ENCODE measurements at places on chromosomes 11 and 22.

- DNase-seq = no peak
Observed at GRCh38 chr11:1343391-1344055, 34.1 kb upstream of the TOLLIP start.

DNA sequence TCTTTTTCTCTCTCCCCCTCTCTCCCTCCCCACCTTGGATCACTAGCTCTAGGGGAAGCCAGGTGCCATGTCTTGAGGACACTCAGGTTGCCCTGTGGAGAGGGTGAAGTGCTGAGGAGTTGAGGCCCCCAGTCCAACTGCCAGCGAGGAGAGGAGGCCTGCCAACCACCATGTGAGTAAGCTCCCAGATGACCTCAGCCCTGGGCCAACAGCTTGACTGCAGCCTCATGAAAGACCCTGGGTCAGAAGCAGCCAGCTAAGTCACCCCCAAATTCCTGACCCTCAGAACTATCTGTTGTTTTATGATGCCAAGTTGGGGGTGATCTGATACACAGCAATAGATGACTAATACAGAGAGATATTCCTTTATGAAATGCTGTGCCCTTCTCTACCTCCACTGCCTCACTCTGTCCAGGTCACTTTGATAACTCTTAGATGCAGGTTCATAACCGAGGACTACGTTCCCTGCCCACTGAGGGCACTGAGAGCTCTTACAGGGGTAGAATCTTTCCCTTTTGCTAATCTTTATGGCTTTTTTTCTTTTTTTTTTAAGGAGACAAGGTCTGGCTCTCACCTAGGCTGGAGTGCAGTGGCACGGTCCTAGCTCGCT lies 8.0 kb downstream of the ARFGAP3 start:
- no peak for DNase-seq

DNA sequence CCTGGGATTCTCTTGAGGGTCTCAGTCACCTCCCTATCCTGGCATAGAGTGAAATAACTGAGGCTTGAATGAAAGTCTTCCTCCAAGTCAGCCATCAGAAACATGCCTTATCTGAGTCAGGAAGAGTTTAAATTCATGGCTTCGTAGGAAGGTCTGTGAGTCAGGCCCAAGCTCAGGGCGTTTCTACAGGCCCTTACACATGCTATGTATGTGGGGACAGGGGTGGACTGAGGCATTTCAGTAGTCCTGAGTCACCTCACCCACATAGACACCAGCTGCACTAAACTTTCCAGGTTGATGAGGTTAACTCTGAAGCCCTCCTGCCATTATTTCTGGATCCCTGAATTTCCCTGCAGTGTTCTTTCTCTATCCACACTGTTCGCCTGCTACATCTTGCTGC lies 134.6 kb upstream of the RCN1 start:
- DNase-seq = no peak

GRCh38 chr11:36390963-36391471 lies 94.9 kb downstream of the PRR5L start:
- no peak for DNase-seq

DNA sequence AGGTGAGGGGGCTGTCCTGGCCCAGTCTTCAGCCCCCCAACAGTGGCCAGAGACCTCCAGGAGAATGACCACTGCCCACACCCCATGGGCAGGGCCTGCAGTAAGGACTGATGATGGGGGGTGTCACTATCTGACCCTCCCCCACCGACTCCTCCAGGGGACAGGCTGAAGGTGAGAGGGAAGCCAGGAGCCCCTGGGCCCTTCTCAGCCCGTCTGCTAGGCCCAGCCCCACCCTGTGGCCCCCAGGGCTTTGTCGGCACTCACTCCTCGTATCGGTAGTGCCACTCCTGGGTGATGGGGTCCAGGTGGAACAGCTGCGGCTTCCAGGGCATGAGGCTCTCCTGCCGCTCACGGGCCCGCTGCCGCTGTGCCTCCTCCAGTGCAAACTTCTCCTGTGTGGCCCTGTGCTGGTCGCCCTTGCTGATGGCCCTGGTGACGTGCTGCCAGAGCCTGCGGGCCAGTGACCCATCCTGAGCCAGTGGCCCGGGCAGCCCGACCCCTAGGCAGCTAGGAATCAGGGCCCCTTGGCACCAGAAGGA lies 35.4 kb upstream of the CARS1 start:
- no peak for DNase-seq

DNA sequence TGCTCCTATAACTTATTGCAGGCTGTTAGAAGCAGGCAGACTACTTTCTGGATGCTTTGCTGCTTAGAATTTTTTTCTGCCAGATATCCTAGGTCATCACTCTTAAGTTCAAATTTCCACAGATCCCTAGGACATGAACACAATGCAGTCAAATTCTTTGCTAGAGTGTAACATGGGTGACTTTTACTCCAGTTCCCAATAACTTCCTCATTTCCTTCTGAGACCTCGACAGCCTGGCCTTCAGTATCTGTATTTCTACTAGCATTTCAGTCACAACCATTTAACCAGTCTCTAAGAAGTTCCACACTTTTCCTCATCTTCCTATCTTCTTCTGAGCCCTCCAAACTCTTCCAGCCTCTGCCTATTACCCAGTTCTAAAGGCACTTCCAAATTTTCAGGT lies 60.4 kb upstream of the ZBED5 start:
- no peak for DNase-seq

- DNase-seq = no peak
Observed at GRCh38 chr11:70108250-70108649, 30.1 kb downstream of the ANO1 start.

DNA sequence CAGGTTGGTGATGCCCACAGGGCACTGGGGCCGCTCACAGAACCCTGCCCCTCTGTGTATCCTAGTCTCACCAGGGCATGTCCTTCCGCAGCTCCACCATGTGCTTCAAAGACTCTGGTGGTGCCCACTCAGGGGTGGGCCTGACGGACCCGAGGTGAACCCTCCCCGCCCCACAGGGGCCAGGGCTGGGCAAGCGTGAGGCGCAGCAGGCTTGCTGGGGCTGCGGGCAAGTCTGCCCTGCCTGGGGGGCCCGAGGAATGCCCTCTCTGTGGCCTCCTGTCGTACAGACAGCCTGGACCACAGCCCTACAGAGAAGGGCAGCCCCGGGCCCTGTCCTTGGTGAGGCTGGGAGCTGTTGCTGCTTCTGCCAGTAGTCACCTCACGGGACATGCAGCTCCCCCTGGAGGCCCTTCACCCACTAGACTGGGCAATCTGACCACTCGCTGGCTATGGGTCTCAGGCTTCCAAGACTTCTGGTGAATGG lies 40.2 kb downstream of the TBX1 start:
- DNase-seq = no peak

DNA sequence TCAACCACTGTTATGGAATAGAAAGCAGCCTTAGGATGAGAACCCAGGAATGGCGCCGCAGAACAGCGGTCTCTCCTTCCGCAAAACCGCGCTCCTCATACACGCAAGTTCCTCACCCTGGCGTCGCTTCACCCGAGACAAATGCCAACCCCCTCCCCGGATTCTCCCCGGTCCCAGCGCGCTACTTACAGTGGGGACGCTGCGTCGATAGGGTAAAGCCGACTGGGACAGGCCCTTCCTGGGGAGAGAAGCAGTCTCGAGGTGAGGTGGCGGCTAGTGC lies 287 bp downstream of the RPS13 start:
- DNase-seq = no peak

- DNase-seq = no peak
Observed at GRCh38 chr11:1152316-1153104, 5.2 kb upstream of the MUC5AC start.

DNA sequence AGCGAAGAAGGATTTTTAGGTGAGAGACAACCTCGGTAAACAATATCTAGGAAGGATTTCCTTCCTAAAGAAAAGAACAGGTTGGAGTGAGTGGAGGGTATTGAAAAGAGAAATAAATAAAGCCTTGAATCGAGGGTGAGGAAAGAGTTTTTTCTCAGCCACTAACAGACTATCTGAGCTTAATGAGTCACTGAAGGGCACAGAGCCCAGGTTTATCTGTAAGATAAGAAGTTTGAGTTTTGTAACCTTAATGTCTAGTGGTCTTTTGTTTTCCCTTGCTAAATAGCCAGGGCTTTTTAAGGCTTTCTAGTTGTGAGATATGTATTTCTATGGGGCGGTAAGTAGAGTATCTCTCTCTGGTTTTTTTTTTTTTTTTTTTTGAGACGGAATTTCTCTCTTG lies 394.5 kb upstream of the KIRREL3 start:
- DNase-seq = no peak

DNA sequence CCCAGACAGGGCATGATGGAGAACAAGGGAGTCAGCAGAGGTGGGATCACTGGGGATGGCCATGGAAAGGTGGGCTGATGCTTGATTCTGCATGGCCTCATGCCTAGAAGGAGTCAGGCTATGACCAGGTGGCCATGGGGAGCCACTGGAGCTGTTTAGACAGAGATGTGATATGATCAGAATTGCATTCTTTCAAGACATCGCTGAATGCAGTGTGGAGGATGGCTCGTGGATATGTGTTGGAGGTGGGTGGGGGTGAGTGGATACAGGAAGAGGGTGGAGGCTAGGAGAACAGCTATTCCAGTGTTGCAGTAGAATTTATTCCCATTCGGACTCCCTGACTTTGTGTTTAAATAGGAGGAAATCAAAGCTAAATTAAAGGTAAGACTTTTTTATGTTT lies 841.1 kb downstream of the NTM start:
- DNase-seq = no peak

- DNase-seq = no peak
Observed at GRCh38 chr11:104908186-104908531, 9.9 kb upstream of the CASP12 start.

GRCh38 chr22:30357650-30358215 lies 926 bp downstream of the CCDC157 start:
- DNase-seq = no peak

DNA sequence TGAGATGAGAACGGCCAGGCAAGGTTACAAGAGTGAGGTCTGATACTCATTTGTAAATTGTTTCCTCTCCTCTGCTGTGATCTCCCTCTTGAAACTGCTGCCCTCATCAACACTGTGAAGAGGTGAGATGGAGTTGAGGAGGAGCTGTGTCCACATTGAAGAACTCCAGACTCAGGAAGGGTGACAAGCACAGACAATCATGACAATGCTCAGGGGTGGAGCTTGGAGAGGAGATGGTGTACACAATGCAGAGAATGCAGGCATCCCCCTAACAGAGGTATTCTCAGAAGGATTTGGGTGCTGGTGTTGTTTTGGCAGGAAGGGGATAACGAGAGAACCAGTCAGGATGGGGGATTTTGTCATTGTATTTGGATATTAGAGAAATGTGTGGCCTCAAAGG lies 21.5 kb upstream of the MMP7 start:
- DNase-seq = no peak

- DNase-seq = no peak
Observed at GRCh38 chr11:96228910-96229309, 114.1 kb downstream of the MAML2 start.

DNA sequence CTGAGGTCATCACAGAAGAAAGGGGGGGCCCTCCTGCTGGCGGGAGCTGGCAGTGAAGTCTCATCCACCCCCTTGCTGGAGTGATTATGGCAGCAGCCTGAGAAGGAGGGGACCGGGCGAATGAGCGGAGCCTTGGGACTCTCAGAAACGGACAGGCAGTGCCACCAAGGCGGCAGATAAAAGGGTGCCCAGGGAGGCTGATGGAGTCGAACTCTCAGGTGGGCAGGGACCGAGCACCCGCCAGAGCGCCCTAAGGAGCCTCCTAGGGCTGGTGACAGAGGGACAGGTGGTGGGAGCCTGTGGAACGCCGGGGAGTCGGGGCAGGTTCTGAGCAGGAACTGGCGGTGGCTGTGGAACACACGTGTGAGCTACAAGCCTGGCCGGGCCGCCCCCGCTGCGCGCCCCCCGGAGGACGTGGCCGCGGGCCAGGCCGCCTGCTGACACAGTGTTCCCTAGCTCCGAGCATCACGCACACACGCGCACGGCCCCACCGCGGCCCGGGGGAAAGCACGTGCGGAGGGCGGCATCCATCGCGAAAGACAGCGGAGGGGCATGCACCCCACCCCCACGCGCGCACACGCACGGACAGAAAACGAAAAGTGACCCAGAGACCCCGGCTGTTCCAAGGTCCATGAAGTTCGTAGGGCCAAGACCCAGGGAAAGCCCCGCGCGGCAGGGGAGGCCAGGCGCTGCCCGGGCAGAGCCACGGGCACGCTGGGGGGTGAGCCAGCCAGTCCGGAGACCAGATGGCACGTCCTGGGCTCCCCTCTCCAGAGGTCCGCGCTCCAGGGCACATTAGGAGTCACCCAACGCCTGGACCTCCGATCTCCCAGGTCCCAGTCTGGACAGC lies 1.0 kb downstream of the VWCE start:
- DNase-seq = peak; percentile 21

- DNase-seq = peak; percentile 76
Observed at GRCh38 chr11:18775492-18776292, 15.9 kb downstream of the PTPN5 start.

GRCh38 chr11:100687054-100687629 lies at the start of gene ARHGAP42:
TSS of gene ARHGAP42 (plus strand) at chr11:100687288. CDS start at chr11:100687679, 391 bp downstream.
- peak; percentile 77 for DNase-seq

DNA sequence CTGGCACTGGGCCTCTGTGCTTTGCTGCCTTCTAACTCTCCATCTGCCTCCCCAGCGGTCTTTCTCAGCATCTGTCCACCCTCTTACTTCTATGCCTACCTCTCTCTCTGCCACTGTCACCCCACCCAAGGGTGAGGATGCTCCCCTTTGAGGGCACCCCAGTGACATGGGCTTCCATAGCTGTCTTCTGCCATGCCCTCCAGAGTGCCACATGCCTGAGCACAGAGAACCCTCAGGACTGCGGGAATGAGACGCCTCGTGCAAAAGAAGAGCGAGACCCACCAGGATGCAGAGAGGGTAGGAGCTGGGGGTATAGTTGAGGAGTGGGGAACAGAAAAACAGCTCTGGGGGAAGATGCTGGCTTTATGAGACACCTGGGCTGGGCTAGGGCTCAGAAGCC lies 64.3 kb downstream of the BTG4 start:
- no peak for DNase-seq

DNA sequence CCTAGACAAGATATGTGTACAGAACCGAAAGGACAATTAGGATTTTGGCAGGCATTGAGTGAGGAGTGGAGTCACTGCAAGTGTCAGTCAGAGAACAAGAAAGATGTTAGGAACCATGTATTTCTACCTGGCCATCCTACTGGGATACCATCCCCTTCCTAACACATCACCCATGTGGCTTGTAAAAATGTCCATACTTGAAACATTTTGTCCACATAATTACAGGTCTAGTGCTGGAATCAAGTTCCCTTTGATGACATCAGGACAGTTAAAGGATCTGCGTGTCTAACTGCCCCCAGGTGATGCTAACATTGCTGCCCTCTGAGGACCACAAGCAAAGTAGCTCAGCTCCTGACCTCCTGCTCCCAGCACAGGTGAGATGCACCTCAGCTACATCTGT lies 31.9 kb upstream of the GGTLC2 start:
- DNase-seq = no peak

- no peak for DNase-seq
Observed at GRCh38 chr11:69781241-69781640, 6.1 kb upstream of the FGF4 start.

GRCh38 chr11:21896216-21896615 lies 296.7 kb upstream of the ANO5 start:
- DNase-seq = no peak

Data from transverse colon (tissue), 4 donors.